CD4-positive, alpha-beta T cell (primary cell): ENCODE measurements at places on chromosomes 2 and 18. TPM values are rescaled to one million over a fixed set of nuclear protein-coding genes. Genes with fewer than 3 reads are reported as not detected.

Gene LRP2
- 0.03 TPM for total RNA-seq

DNA sequence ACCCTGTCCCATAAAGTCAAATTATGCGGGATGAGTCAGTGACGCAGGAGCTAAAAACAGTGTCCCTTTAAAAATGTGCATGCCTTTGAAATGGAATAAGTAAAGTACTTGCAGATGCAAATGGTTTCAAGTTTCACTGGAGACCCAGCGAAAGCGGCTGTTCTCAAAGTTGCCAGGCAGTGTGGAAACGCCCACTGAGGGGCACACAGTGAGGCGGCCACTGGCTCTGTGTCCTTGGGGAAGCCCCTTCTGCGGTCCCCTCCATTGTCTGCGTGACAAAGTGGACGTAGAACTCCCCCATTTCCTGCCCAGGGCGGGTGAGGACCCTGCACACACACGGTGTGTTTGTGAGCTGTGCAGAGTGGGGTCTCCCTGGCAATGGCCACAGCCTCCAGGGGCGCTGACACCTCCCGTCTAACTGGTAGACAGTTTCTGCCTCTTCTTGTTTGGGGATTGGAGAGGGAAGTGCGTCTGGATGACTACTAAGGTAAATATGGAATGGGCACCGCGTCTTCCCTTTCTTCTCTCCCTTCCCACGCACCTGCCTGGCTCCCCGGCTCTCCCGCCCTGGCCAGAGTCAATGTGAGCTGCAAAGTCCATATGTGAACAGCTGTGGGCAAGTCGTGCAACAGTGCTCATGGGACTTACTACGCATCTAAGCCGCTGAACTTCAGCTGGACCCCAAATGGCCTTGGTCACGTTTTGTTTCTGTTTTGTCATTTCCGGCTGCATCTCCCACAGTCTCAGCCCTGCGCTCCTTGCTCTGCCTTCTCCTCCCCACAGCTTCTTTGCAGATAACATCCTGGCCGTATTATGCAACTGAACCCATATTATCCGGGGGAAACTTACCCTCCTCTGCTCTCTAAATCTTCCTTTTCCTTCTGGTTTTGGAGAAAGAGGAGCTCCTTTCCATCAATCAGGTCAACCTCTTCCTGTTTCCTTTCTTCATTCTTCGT lies 33.7 kb upstream of the ZNF516 start:
- H3K36me3 ChIP-seq: no peaks in the 10 kb centered on the region
- H3K4me1 ChIP-seq: peaks cover 7% of the 10 kb centered on the region
- H3K4me3 ChIP-seq: peak overlapping the region; percentile 31
- DNase-seq: no peak
- H3K27ac ChIP-seq: no peak overlapping the region

- no peaks in the 10 kb centered on the region for H3K36me3 ChIP-seq
- no peak overlapping the region for H3K27ac ChIP-seq
- H3K4me3 ChIP-seq: no peak overlapping the region
- DNase-seq: no peak
Observed at GRCh38 chr2:88950010-88950409, 258.5 kb downstream of the RPIA start.

- DNase-seq: no peak
- no peaks in the 10 kb centered on the region for H3K4me1 ChIP-seq
- no peaks in the 10 kb centered on the region for H3K36me3 ChIP-seq
- no peak overlapping the region for H3K27ac ChIP-seq
Observed at GRCh38 chr2:104447831-104448434, 406.0 kb upstream of the POU3F3 start.

- H3K27ac ChIP-seq: no peak overlapping the region
- no peaks in the 10 kb centered on the region for H3K36me3 ChIP-seq
- no peaks in the 10 kb centered on the region for H3K4me1 ChIP-seq
- peaks cover 4% of the 10 kb centered on the region for H3K27me3 ChIP-seq
- no peak overlapping the region for H3K4me3 ChIP-seq
Observed at GRCh38 chr2:120990451-120990871, 254.8 kb downstream of the GLI2 start.

- H3K27ac ChIP-seq: no peak overlapping the region
- no peaks in the 10 kb centered on the region for H3K36me3 ChIP-seq
- no peak overlapping the region for H3K4me3 ChIP-seq
- peaks cover 3% of the 10 kb centered on the region for H3K4me1 ChIP-seq
Observed at GRCh38 chr2:15565994-15566671, 5.0 kb upstream of the NBAS start.

DNA sequence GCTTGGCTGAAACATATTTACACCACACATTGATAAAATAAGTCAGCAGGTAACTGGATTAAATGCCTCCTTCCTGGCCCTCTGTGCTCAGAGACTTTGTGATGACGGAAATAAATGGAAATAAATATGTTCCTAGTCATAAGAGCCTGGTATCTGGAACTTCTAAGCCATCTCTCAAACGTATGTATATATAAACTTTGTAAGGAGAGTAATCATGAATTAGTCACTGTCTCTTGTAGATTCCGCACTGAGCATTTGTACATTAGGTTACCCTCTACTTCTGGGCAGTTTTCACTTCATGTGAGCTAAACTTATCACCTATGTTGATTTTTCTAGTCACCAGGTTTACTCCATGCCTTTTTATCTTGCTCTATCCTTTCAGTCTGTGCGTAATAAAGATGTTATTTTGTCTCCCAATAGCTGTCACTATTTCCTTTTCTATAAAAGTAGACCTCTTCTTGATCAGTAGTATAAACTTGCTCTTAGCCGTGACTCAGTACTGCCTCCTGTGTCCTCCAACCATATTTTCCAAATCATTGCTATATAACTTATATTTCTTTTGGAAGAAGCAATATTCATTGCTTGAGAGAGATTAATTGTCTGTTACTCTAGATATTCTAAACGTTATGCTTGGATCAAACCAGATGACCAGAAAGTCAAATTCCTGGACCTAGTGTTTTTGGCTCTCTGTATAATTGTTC lies 53.2 kb downstream of the FEZ2 start:
- no peak overlapping the region for H3K27ac ChIP-seq
- H3K36me3 ChIP-seq: peaks cover 5% of the 10 kb centered on the region
- no peak for DNase-seq
- no peaks in the 10 kb centered on the region for H3K27me3 ChIP-seq

DNA sequence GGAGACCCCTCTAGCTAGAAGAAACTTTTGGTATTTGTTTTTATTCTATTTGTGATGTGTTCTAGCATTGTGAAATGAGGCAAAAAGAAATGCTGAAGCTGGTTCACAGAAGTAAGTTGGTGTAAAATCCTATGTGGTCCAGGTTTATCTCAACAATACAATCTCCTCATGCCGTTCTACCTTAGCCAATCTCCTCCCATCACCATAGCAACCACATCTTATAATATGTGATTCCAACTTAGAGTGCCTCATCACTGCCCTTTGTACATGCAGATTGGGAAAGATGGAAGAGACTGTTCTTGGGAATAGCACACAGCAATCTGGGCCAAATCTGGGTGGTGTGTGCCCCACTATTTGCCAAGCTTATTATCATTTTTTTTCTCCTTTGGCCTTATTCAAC lies 30.3 kb downstream of the DPP10 start:
- no peaks in the 10 kb centered on the region for H3K36me3 ChIP-seq
- no peaks in the 10 kb centered on the region for H3K27me3 ChIP-seq
- no peak overlapping the region for H3K4me3 ChIP-seq
- no peak overlapping the region for H3K27ac ChIP-seq
- H3K4me1 ChIP-seq: no peaks in the 10 kb centered on the region

Gene LCT
- 0.06 TPM for total RNA-seq

- H3K27me3 ChIP-seq: peaks cover 3% of the 10 kb centered on the region
- no peak overlapping the region for H3K4me3 ChIP-seq
- H3K27ac ChIP-seq: no peak overlapping the region
- no peaks in the 10 kb centered on the region for H3K4me1 ChIP-seq
- no peaks in the 10 kb centered on the region for H3K36me3 ChIP-seq
Observed at GRCh38 chr2:226475650-226476049, 324.0 kb downstream of the IRS1 start.

GRCh38 chr2:140551287-140551686 lies 1579.5 kb downstream of the LRP1B start:
- no peak overlapping the region for H3K4me3 ChIP-seq
- no peak for DNase-seq
- no peaks in the 10 kb centered on the region for H3K4me1 ChIP-seq

Gene PARD6G
- total RNA-seq: 0.38 TPM

Gene UGT1A4
- total RNA-seq: not detected

Gene CNTNAP5
- not detected for total RNA-seq
